ENCODE measurements at places on chromosomes 5 and 9.

DNA sequence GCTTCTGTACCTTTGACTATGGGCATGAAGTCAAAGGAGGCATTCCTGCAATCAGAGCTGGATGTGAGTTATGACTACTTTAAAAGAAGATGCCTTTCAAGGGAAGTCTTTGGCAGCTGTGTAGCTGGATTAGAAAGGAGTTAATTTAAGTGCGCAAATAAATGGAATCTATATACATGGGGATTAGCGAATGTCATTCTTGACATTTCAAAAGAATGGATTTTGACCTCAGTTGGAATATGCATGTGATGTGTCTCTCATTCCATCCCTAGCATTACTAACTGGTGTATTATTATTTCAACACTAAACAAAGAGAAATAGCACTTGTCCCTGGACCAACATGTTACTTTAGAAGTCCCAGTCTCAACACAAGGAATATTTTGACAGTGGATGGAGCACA lies 359.6 kb upstream of the SLC24A2 start:
- DNase-seq: no peak

- DNase-seq: no peak
Observed at GRCh38 chr5:124310453-124310852, 436.0 kb downstream of the ZNF608 start.

GRCh38 chr5:14429101-14430050 lies 152.2 kb upstream of the OTULINL start:
- no peak for DNase-seq

- DNase-seq: no peak
Observed at GRCh38 chr5:122415030-122415800, 103.2 kb downstream of the SNCAIP start.

- DNase-seq: no peak
Observed at GRCh38 chr9:117313989-117314388, 100.9 kb downstream of the ASTN2 start.

DNA sequence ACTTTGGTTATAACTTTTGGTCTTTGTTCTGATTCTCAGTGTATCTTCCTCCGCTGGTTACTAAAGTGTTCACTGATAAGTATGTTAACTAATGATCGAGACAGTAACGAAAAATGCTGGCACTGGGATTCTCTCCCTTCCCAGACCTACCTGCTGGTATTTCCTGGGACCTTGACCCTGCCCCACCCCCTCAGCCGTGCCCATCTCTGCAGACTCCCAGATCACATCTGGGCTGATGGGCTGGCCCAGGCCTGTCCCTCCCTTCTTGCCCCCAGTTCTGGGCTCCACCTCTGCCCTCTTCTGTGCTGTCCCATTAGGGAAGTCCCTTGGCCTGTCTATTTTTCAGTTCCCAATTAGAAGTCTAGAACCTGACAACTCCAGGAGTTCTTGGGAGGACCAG lies 46.9 kb downstream of the NEURL1B start:
- DNase-seq: no peak

GRCh38 chr9:78630966-78631365 lies 334.0 kb downstream of the PSAT1 start:
- DNase-seq: no peak

GRCh38 chr5:71924980-71925379 lies 182.3 kb upstream of the MAP1B start:
- no peak for DNase-seq

DNA sequence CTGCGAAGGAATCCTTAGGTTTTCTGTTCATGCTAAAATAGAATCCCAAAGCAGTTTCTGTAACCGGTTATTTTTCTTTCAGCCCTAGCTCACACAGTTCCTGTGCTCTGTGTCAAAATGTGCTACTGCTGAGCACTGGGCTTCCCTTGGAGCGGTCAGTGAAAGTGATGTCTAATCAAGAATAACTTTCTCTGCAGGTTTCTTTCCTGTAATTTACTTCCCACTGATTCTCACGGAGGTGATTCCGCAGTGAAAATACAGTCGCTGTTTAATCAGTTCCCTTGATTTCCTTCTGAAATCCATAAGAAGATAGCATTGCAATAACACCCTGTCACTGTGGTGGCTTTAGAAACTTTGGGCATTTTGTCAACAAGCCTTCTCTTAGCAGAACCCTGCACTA lies 112.0 kb upstream of the ISL1 start:
- DNase-seq: no peak

- no peak for DNase-seq
Observed at GRCh38 chr9:26523577-26523976, 369.0 kb downstream of the CAAP1 start.

Data from CD8-positive, alpha-beta memory T cell (primary cell).